ENCODE measurements at places on chromosomes 11 and 22. TPM values are rescaled to one million over a fixed set of nuclear protein-coding genes. Genes with fewer than 3 reads are reported as not detected.

The SCO2 gene
- 4.9 TPM for total RNA-seq

The ADM gene
- total RNA-seq = 104 TPM

The OR52E6 gene
- total RNA-seq = not detected

The DERL3 gene
- total RNA-seq = 0.46 TPM

The SLC37A2 gene
- total RNA-seq = under 0.01 TPM

The LSP1 gene
- not detected for total RNA-seq

The APOA5 gene
- total RNA-seq = not detected

The LIN7C gene
- 68.8 TPM for total RNA-seq

The SCUBE2 gene
- total RNA-seq = 0.32 TPM

The KCTD14 gene
- total RNA-seq = 0.91 TPM

The FGF4 gene
- total RNA-seq = not detected

The SLC29A2 gene
- 0.76 TPM for total RNA-seq

The PTPRCAP gene
- 0.30 TPM for total RNA-seq

The ANO1 gene
- total RNA-seq = 0.15 TPM

Measured in epithelial cell of umbilical artery (primary cell).